ENCODE measurements at places on chromosomes 7 and 10. TPM values are rescaled to one million over a fixed set of nuclear protein-coding genes. Genes with fewer than 3 reads are reported as not detected.

DPCD gene
- total RNA-seq, result 34.1 TPM

DNA sequence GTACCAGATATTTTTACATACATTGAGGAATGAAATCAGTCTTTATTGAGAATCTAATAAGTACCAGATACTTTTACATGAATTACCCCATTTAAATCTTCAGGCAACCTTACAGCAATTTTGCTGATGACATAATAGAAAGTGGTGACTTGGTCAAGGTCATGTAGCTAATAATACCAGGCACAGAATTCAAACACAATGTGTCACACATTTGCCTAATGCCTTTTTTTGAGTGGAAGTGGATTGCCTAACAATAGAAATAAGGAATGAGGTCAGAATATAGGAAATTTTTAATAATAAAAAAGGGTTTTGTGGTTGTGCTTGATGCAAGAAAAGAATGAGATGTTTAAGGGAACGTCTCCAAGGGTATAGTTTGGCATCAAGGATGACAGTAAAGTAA, 466.6 kb upstream of the IGFBP3 start:
- peak; percentile 23 for DNase-seq

GRCh38 chr10:76555067-76555670, 1082.4 kb downstream of the KCNMA1 start:
- DNase-seq, result no peak

- DNase-seq, result no peak
Observed at GRCh38 chr10:88162852-88163251, 299.4 kb downstream of the PTEN start.

ZPBP gene
- not detected for total RNA-seq

DNA sequence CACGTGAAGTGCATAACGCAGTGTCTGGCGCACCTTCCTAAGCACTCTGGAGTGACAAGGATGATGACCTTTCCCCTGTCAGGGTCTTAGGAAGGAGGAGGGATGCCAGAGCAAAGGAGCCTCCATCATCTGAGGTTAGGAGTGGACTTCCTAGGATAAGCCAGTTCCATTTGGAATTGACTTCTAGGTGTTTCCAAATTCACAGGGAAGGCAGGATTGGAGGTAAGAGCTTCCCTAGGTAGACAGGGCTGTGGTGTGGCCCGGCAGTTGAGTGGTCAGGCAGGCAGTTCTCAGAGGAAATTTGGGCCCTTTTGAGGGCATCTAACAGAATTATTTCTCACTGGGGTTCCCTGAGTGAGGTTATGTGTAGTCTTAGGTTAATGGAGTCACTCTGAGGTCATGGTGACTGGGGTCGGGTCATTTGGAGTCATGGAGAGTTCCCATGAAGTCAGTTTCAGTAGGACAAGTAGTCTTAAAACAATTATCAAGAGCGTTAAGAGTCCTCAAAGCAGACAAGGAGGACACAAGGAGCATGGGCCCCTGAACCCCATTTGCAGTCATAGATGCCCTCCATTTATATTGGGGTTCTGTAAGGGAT, 8.2 kb downstream of the PPIF start:
- no peak for DNase-seq

DNA sequence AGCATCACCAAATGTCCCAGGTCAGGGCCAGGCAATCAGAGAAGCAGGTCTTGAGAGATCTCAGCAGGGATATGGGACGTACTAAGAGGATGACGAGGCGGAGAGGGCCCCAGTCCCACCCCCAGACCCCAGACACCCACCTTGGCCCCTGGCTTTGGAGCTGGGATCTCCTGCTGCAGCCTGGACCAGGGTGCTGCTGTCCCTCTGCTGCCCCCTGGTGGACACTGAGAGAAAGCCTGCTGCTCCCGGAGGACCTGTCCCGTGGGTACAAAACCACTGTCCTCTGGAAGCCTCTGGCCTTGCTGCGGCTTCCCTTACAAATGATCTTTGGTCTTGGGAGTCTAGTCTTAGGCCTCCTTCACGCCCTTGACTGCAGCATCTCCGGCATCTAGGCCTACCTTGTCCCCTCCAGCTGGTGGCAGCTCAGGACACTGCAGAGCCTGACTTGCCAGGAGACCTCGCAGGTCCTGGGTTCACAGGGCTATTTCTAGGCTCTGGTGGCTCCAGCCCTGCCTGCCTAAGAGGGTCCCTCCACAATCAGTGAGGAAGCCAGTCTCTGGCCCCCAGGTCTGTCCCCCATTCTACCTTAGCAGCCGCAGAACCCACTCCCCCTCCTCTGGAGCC, 97.1 kb downstream of the RGS10 start:
- peak; percentile 84 for DNase-seq

DNA sequence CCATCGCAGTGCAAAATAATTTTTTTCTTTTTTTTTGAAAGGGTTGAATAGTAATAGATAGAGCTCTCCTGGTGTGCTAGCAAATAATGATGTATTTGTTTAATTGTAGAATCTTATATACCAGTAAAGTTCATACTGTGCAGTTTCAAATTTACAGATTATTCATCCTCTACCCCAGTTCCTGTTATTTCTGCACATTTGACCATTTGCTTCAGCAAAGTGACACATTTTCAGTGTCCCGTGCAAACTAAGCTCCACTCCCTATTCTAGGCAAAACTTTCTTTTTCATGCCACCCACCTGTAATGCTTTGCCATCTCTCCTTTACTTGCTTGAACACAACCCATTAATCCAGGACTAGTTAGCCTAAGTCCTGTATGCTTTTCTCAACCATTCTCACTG, 43.0 kb downstream of the SHOC2 start:
- DNase-seq, result no peak

DNA sequence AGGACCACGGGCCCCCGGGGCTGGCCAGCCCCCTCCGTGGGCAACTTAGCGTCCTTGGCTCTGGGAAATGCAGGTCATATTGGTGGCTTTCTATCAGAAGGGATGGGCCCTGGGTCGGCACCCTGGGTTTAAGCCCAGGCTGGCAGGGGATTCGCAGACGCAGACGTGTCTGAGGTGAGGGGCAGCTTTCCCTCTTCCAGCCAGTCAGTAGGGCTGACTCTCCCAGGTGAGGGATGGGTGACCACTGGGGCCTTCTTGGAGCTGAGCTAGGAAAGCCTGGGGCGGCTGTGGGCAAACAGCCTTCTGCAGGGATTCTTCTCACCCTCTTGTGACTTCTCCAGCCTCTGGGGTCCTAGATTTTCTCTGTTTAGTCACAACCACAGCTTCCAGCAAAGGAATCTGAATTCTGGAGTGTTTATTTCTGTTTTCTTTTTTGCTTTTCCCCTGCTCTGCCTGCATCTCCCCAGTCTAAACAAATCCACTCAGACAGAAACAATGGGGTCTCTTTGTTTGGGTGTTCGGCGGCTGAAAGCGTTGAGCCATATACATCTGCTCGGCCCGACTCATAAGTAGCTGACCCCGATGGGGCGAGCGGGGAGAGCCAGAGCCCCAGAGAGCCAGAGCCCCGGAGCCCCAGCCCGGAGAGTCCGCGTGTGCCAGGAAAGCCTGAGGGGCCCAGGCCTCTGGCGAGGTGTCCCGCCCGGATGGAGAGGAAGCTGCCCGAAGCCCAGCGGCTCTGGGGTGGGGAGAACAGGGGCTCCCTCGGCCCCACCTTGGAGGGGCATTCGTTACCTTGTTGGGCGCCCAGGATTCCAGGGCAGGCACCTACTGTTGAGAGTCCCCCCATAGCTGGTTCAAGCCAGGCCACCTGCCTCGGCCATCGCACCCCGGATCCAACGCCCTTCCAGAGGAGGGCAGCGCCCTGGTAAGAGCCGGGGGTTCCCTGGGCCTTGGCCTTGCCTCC, 2.0 kb downstream of the MNX1 start:
- no peak for DNase-seq

DNA sequence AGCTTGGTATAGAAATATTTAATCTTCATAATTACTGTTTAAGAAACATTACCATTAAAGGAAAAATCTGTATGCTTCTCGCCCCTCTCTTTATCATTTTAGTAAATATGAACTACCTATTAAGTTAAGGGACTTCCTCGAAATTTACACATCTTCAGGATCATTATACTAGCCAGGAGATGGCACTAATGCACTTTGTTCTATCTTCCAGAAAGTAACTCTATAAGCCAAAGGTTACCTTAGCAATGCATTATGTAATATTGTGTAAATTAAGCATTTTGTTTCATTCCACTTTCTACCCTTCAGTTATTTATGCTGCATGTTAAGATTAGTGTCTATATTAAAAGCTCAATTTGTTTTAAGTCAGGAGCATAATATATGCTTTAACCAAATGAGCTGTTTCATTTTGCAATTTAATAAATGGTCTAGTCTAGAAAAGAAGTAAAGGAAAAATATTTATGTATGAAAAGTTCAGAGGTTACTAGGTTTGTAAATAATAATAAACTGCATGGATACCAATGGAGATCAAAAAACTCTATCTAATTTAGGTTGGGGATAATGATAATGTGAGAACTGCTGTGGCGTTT, 128.5 kb downstream of the ANKRD7 start:
- DNase-seq, result peak; percentile 23

Data from fibroblast of villous mesenchyme (primary cell).